Vagina (tissue), 2 donors: ENCODE measurements at places on chromosomes 1 and 21.

GRCh38 chr1:84257617-84258016 lies 43.9 kb upstream of the SAMD13 start:
- DNase-seq = no peak

DNA sequence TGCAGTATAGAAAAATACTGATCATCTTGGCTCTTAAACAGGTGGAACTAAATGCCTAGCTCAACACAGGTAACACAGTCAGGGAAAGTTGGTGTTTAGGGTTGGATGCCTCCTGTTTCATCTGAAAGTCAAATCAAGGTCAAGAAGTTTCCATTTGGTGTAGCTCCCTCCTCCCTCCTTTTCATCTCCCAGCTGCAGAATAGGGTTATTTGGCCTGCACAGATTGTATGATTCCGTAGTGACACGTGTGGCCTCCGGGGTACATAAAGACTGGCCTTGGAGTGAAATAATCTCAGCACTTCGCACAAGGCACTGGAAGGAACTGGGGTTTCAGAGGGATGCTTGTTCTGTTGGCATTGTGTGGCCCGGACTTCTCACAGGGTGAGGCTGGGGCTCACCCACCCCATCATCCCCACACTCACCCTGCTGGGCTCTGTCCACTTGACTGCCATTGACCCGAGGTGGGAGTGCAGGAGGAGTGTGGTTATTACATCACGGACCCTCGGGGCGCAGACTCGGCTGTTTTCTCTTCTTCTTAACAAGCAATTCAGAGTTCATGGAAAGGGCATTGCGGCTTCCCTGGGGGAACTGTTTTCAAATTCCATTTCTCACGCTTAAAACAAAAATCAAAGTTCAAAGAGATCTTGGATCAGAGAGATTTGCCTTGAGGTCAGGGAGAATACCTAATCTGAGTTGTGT lies 18.4 kb downstream of the IGSF5 start:
- DNase-seq = no peak

- no peak for DNase-seq
These were observed 40.1 kb downstream of the TMED5 start for GRCh38 chr1:93140106-93140505.

- DNase-seq = no peak
These were observed 72.3 kb downstream of the SIPA1L2 start for GRCh38 chr1:232557502-232558191.

DNA sequence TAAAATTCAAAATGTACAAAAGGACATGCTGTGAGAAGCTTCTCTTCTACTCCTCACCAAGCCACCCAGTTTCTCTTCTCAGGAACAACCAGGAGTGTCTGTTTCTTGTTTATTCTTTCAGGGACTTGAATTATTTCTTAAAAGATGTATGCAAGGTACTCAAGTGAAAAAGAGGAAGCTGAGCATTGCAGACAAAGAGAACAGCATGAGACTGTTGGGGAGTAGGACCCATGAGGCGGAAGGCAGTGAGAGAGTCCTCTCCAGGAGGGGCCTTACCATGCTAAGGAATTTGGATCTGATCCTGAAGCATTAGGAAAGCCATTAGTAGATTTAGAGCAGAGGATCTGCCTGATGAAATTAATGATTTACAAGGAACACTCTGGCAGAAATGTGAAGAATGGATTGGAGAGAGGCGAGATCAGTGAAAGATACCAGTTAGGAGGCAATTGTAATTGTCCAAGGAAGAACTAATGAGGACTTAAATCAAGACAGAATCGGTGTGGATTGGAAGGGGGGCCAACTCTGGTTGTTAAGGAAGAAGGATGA lies 14.7 kb upstream of the SSX2IP start:
- DNase-seq = no peak

DNA sequence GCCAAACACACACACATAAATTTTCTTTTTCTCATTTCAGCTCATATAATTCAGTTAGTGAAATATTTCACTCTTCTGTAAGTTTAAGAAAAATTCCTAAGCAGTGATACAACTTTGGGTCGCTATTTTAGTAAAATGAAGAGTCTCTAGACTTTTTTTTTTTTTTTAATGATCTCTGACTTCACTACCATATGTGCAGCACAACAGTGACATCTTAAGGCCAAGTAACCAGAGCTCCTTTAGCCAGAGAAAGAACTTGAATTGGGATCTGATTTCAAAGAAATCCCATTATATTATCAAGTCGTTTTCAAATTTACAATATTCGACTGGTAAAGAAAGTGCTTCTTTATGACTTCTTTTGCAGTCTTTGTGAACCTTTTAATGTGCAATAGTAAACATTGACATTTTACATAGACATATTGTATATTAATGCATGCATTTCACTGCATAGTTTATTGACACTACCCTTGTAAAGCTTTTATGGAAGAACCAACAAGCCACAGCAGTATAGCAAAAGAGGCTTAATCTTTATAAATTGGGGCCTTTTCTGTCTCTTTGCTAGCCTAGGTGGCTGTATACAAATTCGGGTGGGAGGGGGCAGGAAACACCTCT lies 62.2 kb downstream of the LRRC40 start:
- no peak for DNase-seq

GRCh38 chr1:52288286-52288685 lies 77.7 kb downstream of the CC2D1B start:
- DNase-seq = no peak

DNA sequence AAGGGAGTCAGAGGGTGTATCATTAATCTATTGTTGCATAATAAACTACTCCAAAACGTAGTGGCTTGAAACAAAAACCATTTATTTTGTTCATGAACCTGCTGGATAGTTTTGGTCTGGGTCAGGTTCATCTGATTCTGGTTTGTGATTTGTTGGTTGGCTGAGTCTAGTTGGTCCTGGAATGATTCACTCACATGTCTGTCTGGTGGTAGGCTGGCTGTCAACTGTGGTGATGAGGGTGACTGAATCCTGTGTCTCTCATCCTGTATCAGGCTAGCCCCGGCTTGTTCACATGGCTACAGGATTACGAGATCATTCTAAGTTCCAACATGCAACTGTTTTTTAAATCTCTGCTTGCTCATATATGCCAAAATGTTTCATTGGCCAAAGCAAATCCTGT lies 22.5 kb upstream of the SIKE1 start:
- DNase-seq = no peak

- no peak for DNase-seq
These were observed 98.1 kb downstream of the PSMG1 start for GRCh38 chr21:39084979-39085729.

- DNase-seq = no peak
These were observed 85.1 kb downstream of the NIBAN1 start for GRCh38 chr1:184889166-184889565.

- DNase-seq = no peak
These were observed 83.0 kb upstream of the ZC3H12A start for GRCh38 chr1:37391211-37392011.

DNA sequence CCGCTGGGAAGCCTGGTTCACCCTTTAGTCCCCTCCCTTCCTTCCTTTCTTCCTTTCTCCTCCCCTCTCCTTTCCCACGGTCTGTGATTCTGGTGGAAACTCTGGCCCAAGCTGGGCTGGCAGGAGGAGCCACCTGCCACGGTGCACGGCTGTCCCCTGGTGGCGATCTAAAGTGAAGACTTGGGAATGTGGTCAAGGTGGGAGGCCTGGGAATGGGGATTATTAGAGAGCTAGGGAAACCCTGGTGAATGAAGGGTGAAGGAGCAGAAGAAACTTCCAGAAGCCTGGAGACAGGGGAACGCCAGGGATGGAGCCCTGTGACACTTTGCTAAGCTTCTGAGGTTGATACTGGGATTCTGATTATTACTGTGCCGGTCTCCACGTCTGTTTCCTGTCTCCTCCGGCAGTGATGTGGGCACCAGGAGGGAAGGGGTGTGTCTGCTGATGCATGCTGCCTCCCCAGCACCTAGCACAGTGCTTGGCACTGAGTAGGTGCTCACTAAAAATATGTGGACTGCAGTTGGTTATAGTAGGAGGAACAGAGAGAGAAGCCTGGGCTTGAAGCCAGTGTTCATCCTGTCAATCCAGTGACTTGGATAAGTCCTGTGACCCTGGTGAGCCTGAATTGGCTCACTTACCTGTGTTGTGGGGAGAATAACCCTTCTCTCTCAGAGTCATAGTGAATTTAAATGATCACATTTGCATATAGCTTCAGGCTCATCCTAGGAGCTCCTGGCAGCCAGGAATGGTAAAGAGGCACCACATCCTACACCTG lies 71.2 kb upstream of the NBPF3 start:
- DNase-seq = no peak

DNA sequence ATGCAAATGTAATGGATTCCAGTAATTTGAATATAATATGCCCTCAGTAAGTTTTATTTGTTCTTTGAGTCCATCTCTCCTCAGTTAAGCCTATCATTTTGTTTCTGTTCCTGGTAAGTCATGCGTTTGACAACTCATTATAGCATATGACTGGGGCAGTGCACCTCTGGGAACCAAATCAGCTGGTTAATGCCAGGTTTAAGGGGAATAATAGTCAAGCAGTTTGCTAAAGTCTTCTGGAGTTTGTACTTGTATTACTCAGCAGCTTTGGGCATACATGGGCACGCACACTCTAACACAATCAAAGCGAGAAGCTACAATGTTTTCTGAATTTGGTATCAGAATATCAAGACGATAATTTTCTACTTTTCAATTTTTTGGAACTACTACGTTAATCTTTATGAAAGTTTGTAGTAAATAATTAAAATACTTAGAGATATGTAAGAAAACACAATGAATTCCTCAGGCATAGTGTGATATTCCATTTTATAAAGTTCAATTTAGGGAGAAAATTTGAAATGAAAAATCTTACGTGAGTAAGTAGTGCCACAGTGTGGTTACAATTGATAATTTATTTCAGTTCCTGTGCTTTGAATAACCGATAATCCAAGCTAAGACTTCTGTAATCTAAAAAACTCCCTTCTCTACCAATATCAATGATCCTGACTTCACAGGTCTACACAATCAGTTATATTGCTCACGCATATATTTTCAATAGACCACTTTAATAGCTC lies 43.8 kb upstream of the KCTD3 start:
- DNase-seq = no peak

GRCh38 chr1:17441265-17441992 lies 2.0 kb upstream of the RCC2 start:
- no peak for DNase-seq

GRCh38 chr1:73811798-73812197 lies 386.2 kb downstream of the LRRIQ3 start:
- no peak for DNase-seq

DNA sequence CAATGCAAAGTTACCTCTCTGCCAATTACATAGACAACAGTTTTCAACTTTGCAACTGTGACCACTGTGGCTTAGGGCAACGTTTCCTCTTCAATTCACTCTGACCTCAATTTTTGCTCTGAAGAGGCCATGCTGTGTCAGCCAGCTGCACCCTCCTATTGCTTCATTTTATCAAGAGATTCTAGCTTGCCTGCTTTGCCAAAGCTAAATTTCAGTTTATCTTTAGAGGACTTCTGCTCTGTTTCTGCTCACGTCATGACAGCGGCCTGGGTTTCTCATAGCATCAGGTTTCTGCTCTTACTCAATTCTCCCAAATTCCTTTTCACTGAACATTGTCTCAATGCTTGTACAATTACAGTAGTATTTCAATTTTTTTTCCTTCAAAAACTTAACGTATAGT lies 154.6 kb downstream of the PLA2G4A start:
- DNase-seq = no peak

DNA sequence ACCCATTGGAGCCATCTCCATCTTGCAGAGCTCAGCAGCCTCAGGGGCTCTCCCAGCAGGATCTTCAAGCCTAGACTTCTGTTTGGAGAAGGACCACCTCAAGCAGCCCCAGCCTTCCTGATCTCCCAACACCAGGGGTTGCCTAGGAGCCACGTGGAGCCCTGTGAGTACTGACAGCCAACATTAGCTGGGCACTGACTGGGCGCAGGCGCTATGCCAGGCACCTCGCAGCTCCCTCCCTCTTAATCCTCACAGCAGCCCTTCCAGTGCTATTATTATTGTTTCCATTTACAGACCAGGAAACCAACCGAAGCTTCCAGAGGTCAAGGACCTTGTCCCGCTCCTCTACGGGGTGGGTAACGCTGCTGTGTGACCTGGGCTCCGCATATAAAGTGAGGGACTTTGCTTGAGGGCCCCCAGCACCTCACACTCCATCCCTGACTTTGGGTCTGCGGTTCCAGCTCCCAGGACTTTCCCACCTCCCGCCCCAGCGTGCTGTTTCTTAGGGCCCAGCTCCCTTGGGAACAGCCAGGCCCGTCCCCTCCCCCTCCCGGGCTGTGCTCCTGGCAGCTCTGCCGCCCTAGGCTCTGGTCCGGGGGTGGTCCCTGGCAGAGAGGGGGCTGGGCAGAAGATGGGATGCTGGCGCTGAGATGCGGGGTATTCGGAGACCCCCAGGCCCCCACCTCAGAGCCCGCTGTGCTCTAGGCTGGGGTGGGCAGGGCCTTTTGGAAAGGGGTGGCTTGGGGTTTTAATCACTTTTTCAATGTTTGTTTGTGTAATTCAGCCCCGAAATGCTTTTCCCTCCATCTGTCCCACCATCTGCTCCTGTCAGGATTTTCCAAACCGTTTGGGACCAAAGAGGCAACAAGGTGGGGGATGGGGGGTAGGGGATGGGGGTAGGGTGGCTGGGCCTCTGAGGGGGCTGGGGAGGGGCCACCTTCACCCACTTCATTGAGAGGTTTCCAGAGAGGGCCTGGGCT lies 4.1 kb upstream of the HPCA start:
- no peak for DNase-seq

DNA sequence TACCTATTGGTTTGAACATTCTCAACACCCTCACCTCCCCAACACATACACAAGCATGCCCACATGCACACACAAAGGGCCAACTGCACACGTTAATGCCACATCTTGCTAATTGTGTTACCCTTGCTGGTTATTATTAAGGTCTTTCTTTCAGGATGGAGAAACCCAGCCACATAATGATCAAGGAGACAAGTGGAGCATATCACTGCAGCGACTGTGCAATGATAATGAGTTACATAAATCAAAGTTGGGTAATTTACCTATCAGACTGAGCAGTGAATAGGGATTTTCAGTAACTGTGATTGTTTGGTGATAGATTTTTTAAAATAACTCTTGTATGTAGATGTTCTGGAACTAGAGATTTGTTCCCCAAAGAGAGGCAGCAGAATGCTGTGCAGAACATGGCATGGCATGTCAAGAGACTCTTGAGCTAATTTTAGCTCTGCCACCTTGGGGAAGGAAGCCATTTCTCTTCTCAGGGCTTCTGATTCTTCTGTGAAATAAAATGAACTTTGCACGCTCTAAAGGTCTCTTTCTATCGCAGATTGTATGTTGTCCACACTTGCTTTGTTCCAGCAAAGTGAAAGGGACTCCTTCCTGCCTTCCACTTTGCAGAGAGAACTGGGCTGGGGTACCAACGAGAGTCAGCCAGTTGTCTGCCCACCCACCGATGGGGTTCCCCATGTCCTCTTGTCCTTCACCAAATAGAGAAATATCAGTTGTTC lies 126.0 kb upstream of the CAMK1G start:
- no peak for DNase-seq

GRCh38 chr1:25743164-25744139 lies 56.5 kb upstream of the SELENON start:
- no peak for DNase-seq
